ENCODE measurements at places on chromosomes 5 and 9.

DNA sequence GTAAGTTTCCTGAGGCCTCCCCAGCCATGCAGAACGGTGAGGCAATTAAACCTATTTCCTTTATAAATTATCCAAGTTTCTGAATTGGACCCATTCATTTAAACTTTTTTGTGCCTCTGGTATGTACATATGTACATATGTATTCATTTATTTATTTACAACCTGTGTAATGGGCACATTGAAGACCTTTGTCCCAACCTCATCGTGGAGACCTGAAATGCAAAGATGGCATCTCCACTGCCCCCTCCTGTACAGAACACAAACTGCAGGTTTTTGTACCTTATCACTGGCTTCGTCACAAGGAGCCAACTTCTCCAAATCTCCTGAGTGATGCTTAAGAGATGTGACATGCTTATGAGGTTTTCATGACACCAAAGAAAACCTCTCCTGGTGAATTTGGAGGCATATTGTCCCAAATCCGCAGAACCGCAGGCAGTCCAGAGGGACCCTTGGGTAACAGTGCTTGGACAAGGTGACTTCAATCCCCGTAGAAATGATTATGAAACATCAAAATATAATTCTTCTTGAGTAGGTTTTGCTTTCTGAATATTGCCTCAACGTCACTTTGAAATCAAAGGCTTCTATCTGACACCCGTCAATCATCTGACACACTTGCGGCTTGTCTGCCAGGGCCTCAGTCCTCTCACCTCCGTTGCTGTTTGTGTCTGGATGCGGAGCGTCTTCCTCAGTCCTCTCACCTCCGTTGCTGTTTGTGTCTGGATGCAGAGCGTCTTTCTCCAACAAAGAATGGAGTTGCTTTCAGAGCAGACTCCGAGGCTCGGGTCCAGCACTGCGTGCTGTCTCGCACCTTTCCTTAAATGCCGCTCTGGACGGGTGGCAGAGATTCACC is 135.0 kb upstream of the IRX4 start:
- peak; percentile 45 for DNase-seq

DNA sequence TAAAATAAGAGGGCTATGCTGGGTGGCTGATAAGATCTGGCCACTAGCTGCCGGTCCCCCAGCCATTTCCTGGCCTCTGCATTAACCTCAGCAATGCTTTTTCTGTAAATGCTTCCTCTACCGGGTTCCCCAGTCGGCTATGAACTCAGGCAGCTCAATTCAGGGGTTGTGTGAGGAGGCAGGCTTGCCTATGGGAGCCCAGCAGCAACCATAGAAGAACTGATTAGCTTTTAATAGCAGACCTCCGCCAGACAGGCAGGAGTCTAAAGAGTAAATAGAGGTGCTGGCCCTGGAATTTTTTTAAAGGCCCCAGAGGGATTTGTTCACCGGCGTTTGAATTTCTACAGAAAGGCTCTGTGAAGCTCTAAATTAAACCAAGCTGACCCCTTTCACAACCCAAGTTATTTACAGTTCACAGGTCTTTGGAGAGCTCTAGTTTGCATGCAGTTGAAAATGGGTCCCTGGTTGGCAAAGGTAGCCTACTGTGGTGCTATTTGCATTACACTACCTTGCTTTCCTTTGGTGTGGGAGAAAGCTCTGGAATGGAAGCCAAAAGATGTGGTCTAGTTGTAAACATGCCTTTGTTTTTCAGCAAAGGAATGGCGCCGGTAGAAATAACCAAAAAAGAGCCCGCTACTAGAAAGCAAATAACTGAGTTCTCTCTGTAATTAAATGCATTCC is 289.7 kb upstream of the SEMA6A start:
- DNase-seq, result no peak

DNA sequence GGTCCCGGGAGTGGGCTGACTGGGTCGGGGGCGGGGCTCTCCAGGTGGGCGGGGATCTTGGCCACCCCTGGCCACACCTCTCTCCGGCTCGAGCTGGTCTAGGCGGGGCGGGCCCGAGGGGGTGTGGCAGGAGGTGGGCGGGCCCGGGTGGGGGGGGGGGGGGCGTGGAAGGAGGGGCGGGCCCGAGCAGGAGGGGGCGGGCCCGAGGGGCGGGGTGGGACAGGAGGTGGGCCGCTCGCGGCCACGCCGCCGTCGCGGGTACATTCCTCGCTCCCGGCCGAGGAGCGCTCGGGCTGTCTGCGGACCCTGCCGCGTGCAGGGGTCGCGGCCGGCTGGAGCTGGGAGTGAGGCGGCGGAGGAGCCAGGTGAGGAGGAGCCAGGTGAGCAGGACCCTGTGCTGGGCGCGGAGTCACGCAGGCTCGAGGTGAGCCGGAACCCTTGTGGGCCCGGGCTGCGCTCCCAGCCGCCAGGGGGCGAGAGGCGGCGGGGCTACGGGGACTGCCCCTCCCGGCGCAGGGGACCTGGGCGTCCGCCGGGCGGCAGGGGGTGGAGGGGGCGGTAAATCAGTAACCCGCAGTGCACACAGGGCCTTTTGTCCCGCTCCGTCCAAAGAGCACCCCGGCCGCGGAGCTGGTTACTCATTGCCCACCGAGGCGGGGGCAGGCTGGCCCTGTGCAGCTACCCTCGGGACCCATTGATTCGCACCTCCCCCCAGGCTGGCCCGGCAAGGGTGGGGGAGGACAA is at the start of gene FGFR4:
Gene FGFR4 (plus strand): TSS at position 262 of the 744 bp plus-strand sequence. CDS start 2,688 bp downstream, outside the sequence.
- DNase-seq, result peak; percentile 71

DNA sequence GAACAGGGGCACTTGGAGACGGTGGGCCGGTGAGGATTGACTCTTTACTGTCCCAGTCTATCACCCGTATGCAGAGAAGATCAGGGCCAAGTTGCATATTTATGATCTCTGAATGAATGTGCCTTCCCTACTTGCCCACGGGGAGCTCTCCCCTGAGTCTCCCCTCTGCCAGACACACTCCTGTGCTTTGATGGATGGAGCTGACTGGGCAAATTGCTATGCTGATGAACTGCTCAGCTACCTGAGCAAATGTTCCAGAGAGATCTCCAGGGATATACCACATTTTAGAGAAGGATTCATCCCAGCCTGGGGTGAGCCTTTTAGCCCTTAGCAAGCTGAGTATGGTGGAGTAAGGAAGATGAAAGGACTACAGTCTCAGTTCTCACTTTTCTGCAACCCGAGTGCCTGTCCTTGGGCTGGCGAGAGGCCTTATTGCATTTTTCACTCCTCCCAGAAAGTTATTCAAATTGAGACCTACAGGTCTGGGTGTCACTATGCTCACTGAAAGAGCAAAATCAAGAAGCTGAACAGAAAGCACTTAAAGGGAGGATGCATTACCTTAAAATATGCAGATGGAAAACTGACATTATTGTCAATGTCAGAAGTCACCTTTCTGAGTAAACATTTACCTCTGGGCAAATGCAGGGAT is 526.7 kb upstream of the WWC1 start:
- no peak for DNase-seq

- no peak for DNase-seq
Observed at GRCh38 chr9:128523199-128523925, 18.8 kb downstream of the GLE1 start.

GRCh38 chr9:113888336-113888735 is 12.2 kb downstream of the ZNF618 start:
- no peak for DNase-seq

- DNase-seq, result no peak
Observed at GRCh38 chr5:84605241-84605640, 220.6 kb upstream of the EDIL3 start.

GRCh38 chr9:128406848-128407391 is 13.7 kb upstream of the CERCAM start:
- DNase-seq, result no peak

DNA sequence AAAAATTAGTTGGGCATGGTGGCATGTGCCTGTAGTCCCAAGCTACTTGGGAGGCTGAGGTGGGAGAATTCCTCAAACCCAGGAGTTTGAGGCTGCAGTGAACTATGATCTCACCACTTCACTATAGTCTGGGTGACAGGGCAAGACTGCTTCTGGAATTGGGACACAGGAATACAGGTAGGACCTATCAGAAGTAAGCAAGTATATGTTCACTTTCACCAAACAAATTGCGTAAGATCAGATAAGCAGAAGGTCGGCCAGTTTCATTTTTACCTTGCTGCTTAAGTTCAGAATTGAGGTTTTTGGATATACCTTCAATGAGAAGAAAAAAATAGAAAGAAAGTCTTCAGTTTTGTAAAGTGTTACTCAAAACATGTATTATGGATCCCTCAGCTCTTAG is 171.7 kb downstream of the MAT2B start:
- no peak for DNase-seq

- DNase-seq, result no peak
Observed at GRCh38 chr9:134544388-134545214, 97.0 kb upstream of the COL5A1 start.

DNA sequence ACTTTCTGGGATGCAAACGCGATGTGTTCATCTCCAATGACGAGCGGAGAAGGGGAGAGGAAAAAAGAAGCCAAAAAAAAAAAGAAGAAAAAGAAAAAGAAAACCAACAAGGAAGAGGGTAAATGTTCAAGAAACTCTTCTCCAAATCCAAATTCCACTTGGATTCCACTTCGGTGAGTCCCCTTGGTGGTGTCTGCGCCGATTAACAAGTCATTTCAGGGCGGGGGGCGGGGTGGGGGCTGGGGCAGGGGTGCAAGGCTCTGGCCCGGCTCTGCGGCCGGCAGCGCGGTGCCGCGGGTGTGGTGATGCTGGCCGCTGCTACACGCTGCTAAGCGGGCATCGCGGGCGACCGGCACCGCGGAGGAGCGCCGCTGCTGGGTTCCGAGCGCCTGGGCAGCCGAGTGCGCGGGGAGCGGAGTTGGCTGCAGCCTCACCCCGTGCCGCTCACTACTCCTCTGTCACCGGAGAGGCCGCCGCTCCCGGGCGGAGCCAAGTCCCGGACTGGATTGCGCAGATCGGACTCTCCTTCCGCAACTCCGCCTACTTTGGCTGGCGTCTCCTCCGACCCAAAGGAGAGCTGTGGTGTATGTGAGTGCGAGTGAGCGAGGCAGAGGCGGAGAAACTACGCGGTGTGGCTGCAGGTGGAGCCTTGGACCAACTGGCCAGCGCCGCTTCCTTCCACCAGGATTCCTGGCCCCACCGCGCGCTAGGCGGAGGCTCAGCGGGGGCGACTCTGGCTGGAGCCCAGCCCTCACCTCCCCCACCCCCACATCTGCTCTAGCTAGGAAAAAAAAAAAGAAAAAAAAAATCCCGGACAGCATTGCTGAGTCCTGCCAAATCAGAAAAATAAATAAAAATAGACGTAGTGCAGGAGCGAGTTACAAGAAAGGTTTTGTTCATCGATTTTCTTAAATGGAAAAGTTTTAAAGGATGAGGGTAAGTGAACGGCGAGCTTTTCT is at the start of gene SEMA6A:
Gene SEMA6A (minus strand): TSS at position 457 of the 959 bp plus-strand sequence. CDS start 69,879 bp downstream, outside the sequence.
- DNase-seq, result peak; percentile 83

DNA sequence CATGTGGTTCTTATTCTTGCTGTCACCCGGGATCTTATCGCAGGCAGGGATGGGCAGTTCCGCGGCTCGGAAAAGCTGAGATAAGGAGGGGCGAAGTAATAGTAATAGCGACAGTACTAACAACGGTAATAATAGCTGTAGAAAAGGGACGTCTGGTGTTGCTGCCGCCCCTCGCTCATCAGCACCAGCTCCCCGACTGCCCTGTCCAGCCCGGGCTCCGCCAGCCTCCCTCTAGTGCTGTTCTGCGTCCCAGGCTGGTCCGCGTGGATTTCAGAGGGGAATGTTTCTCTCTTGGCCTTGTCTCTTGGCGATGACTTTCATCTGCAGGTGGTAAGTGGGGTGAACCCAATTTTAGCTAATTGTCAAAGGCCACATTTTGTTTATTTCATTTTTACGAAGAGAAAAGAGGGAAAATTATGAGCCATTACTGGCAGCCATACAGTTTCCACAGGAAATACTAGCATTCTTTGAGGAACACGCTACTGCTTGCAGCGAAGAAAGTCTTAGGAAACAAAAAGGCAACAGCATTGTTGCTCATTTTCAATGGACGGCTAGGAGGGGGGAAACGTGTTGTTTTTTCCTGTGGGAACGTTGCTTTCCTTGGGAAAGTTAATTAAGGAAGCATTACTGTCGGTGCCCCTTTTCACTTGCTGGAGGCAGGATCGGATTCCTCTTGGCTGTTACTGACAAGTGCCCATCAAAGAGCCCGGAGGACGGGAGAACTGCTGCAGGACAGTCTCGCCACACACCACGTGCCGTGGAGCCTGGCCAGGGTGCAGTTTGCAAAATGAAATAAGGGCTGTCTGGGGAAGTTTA is 762 bp downstream of the SNCAIP start:
- no peak for DNase-seq

DNA sequence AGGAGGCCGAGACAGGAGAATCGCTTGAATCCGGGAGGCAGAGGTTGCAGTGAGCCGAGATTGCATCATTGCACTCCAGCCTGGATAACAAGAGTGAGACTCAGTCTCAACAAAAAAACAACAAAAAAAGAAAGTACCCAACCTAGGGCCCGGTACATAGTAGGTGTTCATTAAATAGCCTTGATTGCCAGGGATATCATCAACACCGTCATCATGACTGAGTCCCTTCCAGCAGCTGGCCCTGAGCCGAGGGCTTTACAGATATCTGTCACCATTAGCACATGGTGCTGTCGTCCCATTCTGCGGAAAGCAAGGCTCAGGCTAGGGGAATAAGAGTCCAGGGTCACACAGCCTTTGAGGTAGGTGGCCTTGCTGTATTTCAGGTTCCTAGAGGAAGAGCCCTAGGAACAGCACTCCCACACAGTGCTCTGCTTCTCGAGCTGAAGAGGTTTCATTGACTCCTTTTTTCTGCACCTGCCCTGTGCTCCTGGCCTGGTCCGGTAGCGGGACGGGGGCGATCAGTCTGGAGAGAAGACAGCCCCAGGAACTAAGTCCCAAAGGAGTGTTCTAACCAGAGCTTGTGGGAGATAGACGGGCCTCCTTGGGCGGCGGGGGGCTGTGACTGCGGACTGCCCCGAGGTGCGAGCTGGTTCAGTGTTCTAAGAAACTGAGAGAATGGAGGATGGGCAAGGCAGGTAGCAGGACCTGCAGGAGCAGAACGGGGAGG is 48.2 kb downstream of the CXXC5 start:
- no peak for DNase-seq

GRCh38 chr9:82781921-82782392 is 281.0 kb downstream of the RASEF start:
- DNase-seq, result no peak

DNA sequence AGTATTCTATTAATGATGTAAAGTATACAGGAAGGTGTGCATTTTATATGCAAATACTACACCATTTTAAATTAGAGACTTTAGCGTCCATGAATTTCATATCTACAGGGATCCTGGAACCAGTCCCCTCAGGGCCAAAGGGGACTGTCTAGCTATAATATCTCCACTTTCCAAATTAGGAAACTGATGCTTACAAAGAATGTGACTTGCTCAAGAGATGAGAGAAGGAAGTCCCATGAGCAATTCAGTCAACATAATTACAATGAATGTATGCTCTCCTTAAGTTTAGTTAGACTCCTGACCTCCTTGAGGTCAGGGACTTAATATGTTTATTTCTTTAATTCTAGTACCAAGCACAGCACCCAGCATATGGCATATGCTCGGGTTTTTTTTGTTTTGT is 23.7 kb downstream of the NIPBL start:
- DNase-seq, result no peak

DNA sequence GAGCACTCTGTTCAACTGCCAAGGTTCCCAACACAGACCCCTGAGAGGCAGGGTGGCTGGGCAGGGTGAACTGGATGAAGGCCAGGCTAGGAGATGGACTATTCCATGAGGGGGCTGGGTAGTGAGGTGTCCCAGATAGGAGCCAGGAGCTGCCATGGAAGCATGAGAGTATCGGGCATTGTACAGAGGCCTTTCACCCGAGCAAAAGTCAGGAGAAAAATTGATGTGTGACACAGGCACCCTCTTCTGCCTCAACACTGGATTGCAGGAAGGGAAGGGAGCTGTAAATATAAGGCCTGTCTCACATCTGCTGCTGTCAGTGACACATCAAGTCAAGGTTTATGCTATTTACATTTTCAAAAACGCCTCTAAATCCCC is 74.6 kb downstream of the UBAP1 start:
- DNase-seq, result no peak

GRCh38 chr9:8845808-8846207 is 1046.2 kb upstream of the DMAC1 start:
- no peak for DNase-seq

All from activated CD4-positive, alpha-beta T cell treated with anti-CD3 and anti-CD28 coated beads, Interleukin-2, Interleukin-6, amounts not matched to agents 100 ng/mL and 50 ng/mL, durations not matched to agents 16 hours and 8 hours (primary cell).